ENCODE measurements at places on chromosomes 2 and 18. TPM values are rescaled to one million over a fixed set of nuclear protein-coding genes. Genes with fewer than 3 reads are reported as not detected.
A peak's percentile ranks its signal among the peaks of the same experiment; 100 is the strongest.

Gene B4GALT6
- 2.9 TPM for total RNA-seq

DNA sequence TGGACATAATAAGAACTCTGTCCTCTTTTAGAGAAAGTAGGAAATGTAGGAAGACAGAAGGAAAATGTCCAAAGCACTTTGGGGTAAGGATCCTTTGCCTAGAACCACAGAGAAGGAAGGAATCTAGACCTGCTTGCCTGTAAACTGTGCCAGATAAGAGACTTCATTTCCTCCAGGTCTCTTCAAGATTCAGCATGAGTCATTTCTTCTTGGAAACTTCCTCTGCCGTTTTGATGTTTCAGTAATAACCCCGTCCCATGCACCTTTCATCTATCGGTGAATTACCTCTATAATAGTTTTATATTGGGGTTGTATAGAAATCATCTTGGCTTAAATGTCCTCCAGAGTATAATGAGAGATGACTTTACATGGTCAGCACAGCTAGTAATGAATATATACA, 63.2 kb upstream of the LRATD1 start:
- ATAC-seq: peak; percentile 57

DNA sequence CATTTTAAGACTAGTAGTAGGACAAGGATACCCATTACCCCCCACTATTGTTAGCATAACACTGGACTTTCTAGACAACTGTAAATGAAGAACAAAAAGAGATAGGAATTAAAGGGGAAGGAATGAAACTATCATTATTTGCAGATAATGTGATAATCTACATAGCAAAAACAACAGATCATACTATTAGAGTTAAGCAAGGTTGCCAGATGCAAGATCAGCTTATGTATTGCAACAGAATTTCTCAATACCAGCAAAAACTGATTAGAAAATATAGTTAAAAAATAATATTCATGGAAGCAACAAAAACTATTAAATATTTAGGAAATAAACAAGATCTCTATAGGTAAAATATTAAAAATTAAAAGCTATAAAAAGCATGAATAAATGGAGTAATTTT, 194.4 kb upstream of the SPRED2 start:
- ATAC-seq: no peak

GRCh38 chr2:232672588-232672987, 24.5 kb upstream of the GIGYF2 start:
- no peak for ATAC-seq

- no peak for ATAC-seq
Observed at GRCh38 chr2:196160946-196161345, 10.4 kb downstream of the STK17B start.

DNA sequence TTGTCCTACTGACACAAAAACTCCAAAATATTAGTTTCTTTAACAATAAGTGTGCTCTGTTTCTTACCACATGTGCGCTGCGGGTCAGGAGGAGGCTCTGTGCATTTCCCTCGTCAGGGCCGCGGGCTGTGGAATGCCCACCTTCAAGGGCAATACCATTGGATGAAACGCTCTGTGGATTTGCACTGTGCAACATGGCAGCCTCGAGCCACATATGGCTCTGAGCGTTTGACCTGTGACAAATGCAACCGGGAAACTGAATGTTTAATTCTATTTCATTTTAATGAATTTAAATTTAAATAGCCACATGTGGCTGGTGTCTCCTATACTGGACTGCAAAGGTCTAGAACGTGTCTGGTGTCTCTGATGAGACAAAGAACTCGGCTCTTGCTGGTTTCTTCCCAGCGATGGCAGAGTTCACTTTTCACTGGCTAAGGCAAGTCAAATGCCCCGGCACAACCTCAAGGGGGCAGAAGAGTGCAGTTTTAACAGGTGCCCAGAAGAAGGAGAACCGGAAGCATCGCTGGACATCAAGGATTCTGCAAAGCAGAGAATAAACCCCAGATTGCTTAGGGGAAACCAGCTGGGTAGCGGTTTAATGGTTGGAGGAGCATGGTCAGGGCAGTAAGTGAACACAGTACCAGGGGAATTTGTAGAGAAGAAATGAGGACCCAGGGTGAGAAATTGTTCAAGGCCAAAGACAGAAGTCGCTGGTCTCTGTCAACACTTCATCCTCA, 37.0 kb upstream of the TMEM18 start:
- peak; percentile 72 for ATAC-seq

Gene ABCG5
- total RNA-seq: not detected

Data from esophagus mucosa (tissue), 1 donor.